ENCODE measurements at places on chromosomes 5 and 9.

DNA sequence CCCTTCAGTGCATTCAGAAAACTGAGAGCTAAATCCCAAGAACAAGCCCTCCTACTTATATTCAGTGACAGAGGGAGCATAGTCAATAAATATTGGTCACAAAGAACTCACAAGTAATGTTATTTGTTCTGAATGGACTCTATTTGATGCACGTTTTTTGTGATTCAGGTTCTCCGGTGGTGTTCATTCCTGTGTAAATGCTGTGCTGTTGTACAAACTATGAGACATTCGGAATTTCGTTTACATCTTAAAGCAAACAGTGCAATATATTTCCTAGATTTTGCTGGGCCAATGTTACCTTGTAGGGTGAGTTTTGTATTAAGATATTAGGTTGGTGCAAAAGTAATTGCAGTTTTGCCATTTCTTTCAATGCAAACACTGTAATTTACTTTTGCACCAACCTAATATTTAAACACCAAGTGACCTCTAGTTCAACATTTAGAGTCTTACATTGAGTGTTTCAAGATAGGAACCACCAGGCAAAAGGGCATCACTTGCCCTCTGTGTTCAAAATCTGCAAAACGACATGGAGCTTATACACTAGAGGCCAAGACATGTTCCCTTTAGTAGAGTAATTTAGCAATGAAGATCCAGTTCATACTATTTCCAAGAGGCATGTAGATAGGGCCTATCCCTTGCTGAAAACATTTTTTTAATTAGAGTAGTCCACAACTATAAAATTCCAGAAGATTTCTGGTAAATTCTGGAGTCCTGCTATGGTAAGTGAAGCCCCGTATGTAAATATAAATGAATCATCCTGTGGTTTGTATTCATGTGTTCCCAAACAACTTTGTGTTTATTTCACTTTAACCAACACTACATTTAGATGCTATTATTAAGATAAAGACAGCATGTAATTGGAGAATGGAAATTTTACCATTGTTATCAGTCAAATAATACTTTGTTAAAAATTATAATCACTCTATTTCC lies 444.0 kb upstream of the PTGER4 start:
- ATAC-seq, result no peak

DNA sequence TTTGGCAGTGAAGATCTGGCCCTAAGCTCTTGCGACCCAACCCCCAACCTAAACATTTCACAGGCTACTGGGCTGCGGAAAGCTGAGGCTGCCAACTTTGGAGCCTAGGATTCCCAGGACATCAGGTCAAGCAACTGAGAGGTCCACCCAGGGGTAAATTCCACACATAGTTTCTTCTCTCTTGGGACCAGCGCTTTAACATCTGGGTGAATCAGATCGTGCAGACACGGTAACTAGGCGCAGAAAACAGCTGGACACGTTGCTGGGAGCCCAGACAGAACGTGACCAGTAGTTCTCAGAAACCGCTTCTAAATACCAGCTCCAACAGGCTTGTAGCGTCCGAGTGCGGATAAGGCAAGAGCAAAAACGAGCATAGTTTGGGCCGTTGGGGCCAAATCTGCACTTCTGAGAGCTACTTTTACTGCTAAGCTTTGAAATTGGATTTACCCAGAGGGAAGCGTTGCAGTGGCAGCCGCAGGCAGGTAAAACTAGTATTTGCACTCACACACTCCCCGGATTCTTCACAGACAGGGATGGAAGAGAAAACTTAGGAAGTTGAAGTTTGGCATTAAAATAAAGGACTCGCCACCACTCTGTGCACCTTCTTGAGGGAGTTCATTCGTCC lies 11.8 kb downstream of the ITGA1 start:
- ATAC-seq, result peak; percentile 48

DNA sequence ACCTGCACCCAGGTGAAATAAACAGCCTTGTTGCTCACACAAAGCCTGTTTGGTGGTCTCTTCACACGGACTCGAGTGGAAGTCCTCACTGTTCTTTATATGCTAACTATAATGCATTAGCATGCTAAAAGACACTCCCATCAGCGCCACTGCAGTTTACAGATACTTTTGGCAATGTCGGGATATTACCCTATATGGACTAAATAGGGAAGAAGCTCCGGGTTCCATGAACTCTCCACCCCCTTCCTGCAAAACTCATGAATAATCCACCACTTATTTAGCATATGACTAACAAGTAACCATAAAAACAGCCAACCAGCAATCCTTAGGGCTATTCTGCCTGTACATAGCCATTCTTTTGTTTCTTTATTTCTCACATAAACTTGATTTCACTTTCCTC lies 426.2 kb upstream of the PTPRD start:
- ATAC-seq, result peak; percentile 55

- no peak for ATAC-seq
Measured at GRCh38 chr5:52481201-52481600, 306.5 kb upstream of the ITGA1 start.

- ATAC-seq, result no peak
Measured at GRCh38 chr5:151108566-151108965, 27.7 kb upstream of the TNIP1 start.
